ENCODE measurements at places on chromosomes 2 and 18.

DNA sequence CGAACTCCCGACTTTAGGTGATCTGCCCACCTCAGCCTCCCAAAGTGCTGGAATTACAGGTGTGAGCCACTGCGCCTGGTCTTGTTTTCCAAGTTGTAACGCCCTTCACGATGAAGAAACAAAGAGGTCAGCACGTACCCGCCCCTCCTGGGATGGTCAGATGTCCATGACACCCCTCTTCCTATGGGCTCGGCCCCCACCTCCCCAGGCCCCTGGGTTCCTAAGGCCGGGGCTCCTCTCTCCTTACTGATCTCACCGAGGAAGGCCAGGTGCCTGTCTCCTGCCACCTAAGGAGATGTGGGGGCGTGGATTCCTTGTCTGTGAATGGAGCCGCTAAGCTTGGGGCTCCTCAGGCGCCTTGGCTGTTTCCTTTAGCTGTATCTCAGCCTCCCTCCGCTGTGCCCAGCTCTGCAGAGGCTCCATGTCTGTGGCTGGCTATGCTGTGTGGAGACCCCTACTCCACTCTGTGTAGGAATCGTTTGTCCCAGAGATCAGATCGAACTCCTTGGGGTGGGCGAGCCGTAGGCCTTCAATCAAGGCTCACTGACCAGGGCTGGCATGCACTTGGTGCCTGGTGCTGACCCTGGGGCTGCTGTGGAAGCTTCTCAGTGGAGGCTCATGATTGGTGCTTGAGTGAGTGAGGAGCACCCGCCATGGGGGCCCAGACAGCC, 8.8 kb downstream of the COLEC11 start:
- DNase-seq, result peak; percentile 49

GRCh38 chr2:54925022-54925421, 125.2 kb downstream of the RTN4 start:
- no peak for DNase-seq

DNA sequence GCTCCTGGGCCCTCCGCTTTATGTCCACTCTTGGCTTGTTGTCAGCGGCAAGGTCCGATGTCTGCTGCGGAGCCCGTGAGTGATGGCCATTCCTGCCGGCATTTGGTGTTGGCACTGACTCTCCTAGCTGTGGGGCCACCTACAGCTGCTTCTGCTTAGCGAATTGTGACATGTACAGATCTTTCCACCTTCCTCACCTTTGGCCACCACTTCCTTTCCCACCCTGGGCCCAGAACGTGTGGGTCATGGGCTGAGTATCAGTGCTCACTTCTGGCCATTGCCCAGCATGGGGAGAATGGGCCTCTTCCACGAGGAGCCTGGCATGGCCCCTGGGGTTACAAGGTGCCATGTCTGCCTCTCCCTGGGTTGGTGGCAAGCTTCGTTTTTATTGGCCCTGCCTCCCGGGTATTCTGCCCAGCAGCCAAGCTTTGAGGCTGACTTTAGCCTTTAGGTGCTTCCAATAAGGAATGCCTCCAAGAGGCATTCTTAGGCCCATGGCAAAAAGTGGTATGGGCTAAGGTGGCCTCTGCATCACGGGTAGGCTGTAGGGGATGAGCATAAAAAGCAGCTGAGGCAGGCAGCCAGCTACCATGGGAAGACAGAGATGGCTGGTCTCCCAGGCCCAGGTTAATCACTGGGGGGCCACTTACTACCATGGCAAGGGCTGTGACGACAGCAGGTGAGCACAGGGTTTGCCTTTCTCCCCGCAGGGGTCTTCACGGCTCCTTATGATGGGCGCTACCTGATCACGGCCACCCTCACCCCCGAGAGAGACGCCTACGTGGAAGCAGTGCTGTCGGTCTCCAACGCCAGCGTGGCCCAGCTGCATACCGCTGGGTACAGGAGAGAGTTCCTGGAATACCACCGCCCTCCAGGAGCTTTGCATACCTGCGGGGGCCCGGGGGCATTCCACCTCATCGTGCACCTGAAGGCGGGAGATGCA, 65.8 kb downstream of the EMILIN2 start:
- no peak for DNase-seq

DNA sequence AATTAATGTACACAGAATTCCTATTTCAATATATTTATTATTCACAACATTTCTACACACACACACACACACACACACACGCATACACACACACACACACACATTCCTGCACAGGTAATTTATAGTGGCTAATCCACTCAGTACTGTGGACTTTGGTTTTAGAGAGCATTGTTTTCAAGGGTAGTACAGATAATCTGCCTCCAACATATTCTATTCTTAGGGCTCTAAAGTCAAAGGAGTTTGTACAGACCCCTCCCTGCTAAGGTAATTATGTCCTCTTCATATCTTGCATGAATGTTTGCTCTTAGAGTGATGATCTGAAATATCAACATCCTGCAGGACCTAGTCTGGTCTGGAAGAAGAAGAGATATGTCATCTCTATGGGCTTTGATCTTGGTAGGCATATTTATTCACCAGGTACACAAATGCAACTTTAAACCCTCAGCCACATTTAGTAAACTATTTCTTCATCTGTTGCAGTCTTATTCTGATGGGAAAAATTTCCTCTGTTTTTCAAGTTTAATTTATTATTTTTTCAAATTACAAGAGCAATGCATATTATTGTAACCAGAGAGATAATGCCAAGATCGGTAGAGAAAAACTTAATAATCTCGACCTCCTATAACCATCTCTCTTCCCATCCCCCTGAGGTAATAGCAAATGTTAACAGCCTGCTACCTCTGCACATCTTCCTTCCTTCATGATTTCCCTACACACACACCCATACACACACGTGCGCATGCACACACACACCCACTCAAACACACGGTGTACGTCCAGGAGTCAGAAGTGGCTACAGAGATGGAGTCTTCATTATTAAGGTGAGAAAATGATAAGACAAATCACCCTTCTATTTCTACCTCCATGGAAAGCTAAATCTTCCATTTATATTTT, 18.3 kb upstream of the POLE4 start:
- no peak for DNase-seq

- DNase-seq, result no peak
Measured at GRCh38 chr18:46199515-46200147, 95.4 kb downstream of the HAUS1 start.

- no peak for DNase-seq
Measured at GRCh38 chr18:35174093-35174731, 66.6 kb upstream of the ZNF397 start.

DNA sequence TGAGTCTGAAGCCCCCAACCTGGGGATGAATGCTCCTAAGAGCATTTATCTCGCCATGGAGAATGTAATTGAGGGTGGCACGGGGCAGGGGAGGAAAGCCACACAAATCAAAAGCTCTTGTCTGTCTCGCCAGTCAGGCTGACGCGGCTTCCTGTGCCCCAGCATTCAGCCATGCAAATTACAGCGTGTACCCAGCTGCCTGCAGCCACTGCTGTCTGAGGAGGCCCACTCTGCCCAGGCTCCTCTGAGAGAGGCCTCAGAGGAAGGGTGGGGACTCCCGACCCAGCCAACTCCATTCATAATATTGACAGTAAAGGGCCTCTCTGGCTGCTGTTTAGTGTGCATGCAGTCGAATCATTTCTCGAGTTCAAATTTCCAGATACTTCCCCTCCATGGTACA, 22.0 kb downstream of the SMAD7 start:
- DNase-seq, result peak; percentile 85

Measured in activated CD8-positive, alpha-beta memory T cell treated with anti-CD3 and anti-CD28 coated beads for 24 hours (primary cell).